NCI-H1930 (cell line): ENCODE measurements at places on chromosomes 2 and 18.

- DNase-seq: no peak
Observed at GRCh38 chr2:67571785-67572718, 174.9 kb downstream of the ETAA1 start.

DNA sequence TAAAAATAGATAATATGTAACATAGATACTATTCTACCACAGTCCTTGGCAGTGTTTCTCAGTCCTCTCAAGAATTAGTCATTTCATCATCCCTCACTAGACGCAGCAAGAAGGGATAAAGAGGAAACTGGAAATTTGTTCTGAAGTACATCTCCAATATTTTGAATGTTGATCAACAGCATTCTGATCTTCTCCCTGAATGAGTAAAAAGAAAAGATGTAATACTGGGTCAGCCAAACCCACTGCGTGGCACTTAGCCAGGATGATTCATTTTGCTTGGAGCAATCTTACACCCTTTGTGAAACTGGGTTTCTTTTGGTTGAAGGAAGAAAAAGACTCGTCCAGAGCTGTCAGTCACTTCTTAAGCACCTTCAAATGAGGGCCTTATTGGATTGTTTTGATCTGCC lies 54.1 kb downstream of the TAF1B start:
- no peak for DNase-seq

DNA sequence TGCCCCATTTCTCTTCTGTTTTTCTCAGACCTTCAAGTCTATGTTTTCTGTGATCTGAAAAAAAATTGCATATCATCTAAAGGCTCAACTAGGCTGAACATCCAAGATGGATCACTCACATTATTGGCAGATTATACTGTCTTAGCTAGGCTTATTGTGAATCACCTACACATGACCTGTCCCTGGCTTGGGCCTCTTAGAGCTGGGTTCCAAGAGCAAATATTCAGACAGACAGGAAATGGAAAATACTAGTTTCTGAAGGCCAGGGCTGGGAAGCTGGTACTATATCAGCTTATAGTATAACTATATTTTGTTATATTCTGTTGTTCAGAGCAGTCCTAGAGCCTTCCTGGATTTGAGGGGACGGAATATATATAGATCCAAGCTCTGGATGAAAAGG lies 90.3 kb downstream of the PIK3C3 start:
- DNase-seq: no peak

DNA sequence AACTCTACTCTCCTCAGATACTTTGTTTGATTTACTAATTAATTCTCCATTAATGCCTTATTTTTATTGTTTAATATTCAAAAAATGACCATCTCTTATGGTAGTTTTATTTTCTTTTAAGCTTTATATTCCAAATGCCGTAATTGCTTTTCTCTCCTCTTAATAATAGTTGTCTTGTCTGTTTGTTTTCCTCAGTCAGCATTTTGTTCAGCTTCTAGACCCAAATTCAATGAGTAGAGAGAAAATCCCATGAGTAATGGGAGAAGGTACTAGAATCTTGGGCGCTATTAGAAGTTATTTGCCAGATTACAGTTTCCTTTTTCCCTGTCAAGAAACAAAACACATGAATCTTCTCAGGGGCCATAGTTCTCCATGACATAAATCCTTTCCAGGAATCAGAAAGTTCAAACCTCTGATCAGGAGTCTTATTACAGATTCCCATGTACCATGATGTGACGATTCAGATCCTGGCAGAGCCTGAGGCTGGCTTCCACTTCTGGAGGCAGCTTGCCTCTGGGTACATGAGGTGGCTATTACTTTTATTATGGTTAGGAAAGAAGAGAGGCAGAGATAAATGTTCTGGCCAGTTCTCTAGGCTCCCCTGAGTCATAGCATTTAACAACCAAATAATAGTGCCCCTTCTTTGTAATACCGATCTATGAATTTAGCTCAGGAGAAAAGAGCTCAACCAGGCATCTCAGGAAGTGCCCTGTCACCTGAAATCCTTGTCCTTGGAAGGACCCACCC lies 485.1 kb upstream of the SETBP1 start:
- DNase-seq: no peak
